ENCODE measurements at places on chromosomes 3 and 15.

GRCh38 chr15:56677271-56677670 lies 56.0 kb downstream of the ZNF280D start:
- no peak for DNase-seq

DNA sequence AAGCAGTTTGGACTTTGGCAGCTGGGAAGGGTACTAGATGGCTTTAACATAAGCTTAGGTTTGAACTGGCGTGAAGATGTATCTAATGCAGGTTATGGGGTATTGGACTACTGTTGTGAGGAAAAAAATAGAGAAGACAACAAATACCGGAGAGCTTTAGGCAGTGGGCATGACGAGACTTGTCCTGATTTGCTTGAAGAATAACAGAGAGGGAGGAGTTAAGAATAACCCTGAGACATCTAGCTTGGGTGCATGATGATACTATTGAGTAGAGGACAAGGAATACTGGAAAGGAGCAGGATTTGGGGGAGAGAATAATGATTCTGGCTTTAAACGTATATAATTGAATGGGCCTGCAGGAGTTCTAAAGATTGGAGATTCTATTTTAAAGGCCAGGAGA lies 249.5 kb upstream of the AZI2 start:
- no peak for DNase-seq

- DNase-seq = no peak
Observed at GRCh38 chr3:155326901-155327300, 33.4 kb upstream of the STRIT1 start.

GRCh38 chr3:121514496-121514895 lies 31.3 kb downstream of the POLQ start:
- no peak for DNase-seq

- DNase-seq = no peak
Observed at GRCh38 chr3:8571256-8571655, 69.6 kb downstream of the LMCD1 start.

- no peak for DNase-seq
Observed at GRCh38 chr3:106824856-106825255, 552.4 kb upstream of the CCDC54 start.

GRCh38 chr3:38004415-38005075 lies 14.0 kb downstream of the VILL start:
- DNase-seq = no peak

- DNase-seq = no peak
Observed at GRCh38 chr3:164004205-164004604, 1074.1 kb downstream of the SI start.

GRCh38 chr3:151106311-151106710 lies 20.8 kb downstream of the MED12L start:
- DNase-seq = no peak

GRCh38 chr3:21794291-21794690 lies 43.3 kb upstream of the ZNF385D start:
- DNase-seq = no peak

GRCh38 chr15:92907896-92908712 lies 8.0 kb downstream of the CHD2 start:
- no peak for DNase-seq

GRCh38 chr3:71809321-71810026 lies 24.5 kb upstream of the PROK2 start:
- DNase-seq = no peak

DNA sequence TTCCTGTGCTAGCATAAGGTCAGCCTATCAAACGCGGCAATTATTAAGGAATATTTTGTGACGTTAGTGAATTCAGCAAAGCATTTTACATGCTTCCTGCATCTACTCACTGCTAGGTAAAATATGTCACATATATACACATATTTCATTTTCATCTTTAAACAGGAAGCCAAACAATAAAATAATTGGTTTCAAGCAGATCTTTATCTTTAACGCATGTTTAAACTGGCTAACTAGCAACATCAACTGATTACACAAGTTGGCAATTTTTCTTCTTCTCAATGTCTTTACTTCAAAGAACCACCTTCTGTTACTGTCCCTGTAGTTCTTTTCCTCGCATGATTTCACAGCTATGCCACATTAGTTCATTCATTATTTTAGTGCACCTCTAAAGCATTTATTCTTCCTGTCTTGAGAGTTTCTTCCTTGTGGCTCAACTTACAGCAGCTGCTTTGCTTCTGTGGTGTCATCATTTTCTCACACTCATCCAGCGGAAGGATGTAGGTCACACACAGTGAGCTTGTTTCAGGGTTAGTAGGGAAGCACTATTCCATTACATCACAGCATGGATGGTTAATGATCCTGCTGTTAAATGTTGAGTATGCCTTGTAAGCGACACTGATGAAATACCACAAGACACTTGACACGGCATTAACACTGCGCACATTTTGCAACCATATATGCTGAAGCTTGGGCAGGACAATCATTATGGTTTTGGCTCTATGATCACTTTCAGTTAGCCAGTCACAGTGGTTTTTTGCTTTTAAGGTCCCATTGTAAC lies 2.3 kb upstream of the BCHE start:
- no peak for DNase-seq

DNA sequence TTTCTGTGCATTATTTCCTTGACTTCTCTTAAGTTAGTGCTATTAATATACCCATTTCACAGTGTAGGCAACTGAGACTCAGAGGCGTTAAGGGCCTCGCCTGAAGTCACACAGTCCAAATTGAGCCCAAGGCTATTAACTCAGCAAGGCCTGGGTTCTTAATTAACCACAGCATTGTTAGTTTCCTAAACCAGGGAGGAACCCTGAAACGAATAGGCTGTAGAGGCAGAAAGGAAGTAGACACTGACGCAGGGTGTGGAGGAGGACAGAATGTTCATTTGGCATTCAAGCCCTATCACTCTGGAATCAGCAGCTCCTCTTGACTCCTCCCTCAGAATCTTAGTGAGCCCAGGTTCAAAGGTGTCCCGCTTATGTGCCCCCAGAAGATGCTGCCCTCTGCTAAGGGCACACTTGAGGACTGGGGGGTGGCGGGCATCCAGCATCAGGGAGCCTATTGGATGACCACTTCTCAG lies 13.9 kb downstream of the ARHGEF3 start:
- DNase-seq = no peak

DNA sequence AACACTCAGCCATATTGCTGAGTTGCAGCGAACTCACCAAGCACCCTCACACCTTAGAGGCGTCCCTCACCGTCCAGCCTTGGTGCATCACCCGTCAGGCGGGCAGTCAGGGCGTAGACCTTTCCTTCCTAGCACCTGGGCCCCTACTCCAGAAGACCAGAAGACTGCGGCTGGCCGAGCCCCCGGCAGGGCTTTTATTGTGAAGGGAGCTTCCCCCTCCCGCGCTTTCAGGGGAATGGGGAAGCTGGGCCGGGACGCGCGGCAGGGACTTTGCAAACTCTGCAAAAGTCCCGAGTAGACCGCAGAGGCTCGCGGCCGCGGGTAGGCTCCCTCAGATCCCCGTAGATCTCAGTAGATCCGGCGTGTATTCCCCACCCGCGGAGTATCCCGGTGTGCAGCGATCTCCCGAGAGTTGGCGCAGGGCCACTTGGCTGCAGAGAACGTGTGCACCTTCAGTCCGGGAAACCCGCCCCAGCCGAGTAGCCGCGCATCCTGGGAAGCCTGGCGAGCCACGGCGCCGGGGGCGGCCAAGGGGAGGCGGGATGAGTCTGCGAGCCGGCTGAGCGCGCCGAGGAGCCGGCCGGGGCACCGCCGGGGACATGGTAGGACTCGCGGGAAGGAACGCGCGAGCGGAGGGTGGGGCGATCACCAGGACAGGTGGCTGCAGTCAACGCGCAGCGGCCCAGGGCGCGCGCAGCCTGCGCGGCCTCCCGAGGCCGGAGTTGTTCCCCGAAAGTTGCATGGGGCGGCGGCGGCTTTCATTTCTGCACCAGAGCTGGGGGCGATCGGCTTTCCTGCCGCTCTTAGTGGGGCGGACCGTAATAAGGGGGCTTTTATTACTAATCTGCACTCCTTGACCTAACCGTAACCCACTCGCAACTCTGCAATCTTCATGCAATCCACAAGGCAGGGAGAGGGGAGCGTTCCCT lies at the start of gene GASK1A:
TSS of gene GASK1A (plus strand) at position 268 of the 929 bp plus-strand sequence. CDS start at position 600, 332 bp downstream.
- DNase-seq = no peak

DNA sequence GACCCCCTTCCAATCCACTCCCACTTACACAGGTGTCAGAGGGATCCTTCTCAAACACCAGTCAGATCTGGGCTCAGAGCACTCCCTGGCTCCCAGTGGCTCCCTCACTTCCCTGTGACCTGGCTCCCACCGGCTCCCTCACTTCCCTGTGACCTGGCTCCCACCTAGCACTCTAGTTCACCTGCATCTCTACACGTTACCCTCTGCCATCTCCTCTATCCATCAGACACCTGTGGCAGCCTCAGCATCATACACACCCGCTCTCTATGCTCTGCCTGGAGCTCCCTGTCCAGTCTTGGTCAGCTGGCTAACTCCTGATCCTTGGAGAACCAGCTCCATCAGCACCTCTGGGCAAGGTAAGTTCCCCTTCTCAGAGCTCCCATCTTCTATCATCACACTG lies 5.6 kb downstream of the RPP25 start:
- no peak for DNase-seq

DNA sequence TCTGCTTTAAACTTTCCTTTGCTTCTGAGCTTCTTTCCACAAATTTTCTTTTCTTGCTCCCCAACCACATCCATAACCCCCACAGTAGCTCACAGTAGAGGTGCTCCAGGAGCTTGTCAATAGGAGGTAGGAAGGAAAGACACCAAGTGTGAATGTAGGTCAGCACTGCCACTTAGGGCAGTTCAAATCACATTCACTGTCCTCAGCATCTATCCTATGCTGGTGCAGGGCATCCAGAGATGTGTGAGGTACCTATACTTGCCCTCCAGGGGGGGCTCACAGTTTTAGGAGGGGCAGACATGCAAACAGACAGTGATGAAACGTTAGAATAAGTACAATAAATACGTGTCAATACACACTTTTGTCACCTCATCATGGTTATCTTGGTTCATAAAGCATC lies 1.5 kb upstream of the SPSB4 start:
- DNase-seq = no peak

GRCh38 chr3:181660337-181660736 lies 51.4 kb upstream of the SOX2 start:
- DNase-seq = no peak

- no peak for DNase-seq
Observed at GRCh38 chr15:22919171-22919570, 61.0 kb downstream of the CYFIP1 start.

GRCh38 chr3:50971487-50971924 lies 296.8 kb downstream of the DOCK3 start:
- no peak for DNase-seq

DNA sequence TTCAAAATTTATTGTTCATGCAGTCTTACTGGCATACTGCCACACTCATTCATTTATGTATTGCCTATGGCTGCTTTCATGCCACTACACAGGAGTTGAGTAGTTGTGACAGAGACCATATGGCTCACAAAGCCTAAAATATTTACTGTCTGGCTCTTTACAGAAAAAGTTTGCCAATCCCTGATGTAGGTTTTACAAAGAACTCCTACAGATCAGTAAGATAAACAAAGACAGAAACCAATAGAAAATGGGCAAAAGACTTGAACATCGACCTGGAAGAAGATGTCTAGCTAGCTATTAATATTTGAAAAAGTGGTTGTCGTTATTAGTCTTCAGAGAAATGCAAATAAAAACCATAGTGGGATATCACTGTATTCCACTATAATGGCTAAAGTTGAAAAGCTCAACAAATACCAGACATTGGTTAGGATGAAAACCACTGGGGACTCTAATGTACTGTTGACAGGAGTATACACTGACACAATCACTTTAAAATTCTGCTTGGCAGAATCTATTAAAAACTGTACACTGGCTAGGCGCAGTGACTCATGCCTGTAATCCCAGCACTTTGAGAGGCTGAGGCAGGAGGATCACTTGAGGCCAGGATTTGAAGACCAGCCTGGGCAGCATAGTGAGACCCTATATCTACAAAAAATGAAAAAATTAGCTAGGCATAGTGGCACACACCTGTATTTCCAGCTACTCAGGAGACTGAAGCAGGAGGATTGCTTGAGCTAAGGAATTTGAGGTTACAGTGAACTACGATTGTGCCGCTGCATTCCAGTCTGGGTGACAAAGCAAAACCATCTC lies 87.7 kb downstream of the NEO1 start:
- DNase-seq = no peak

GRCh38 chr15:23648920-23649515 lies 1.4 kb upstream of the MAGEL2 start:
- DNase-seq = no peak

- no peak for DNase-seq
Observed at GRCh38 chr15:80531388-80531787, 127.2 kb downstream of the ARNT2 start.

DNA sequence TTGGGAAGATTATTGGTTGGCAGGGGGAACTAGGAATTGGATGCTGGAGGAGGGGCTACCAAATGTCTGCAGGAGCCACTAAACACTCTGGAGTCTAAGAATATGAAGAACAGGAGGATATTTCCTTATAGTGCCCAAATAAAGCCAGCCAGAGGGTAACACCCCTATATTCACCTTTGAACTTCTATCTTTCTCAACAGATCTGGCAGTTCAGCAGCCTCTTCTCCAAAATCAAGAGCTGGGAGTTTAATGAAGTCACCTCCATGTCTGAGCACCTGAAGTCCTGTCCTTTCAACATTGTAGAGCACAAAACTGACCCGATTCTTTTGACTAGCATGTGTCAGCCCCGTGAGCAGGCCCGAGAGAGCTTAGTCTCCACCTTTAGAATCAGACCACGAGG lies 33.3 kb downstream of the FBXO40 start:
- no peak for DNase-seq

DNA sequence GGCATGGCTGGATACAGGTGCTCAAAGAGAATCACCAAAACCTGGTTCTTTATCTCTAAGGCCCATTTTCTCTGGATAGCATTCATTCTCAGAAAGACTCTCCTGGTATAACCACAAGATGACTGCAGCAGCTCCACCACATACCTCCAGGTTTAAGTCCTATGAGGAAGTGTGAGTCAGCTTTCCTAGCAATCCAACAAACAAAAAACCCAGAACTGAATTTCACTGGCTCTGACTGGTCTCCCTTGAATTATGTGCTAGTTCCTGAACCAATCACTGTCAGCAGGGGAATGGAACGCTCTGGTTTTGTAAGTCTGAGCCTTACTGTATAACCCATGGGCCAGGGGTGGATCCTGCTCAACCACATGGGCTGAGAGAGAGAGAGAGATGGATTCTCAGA lies 27.2 kb downstream of the MRPL46 start:
- DNase-seq = no peak

- DNase-seq = no peak
Observed at GRCh38 chr3:110755345-110755744, 316.3 kb upstream of the NECTIN3 start.

- no peak for DNase-seq
Observed at GRCh38 chr15:62453375-62453774, 288.3 kb upstream of the C2CD4B start.

DNA sequence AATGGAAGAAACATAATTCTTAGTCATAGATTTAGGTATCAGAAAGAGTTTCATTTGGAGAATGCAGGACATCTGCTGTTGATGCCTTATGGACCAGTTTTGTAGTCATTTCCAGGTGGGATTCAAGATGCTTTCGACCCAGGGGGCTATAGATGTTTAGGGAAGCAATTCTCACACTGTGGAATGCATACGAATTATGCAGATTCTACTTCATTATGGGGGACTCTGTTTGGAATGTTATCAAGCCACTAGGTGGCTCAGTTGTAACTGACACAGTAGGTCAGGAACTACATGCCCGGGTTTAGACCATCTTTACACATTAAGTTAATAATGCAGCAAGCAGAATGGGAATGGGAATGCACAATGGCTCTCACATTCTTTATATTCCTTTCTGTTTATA lies 1359.8 kb downstream of the ZPLD1 start:
- DNase-seq = no peak
